ENCODE measurements at places on chromosomes 5 and 9.

GRCh38 chr5:125778791-125779190 is 644.4 kb upstream of the GRAMD2B start:
- no peak for DNase-seq

- DNase-seq = no peak
Observed at GRCh38 chr5:178336889-178337288, 104.3 kb upstream of the PHYKPL start.

DNA sequence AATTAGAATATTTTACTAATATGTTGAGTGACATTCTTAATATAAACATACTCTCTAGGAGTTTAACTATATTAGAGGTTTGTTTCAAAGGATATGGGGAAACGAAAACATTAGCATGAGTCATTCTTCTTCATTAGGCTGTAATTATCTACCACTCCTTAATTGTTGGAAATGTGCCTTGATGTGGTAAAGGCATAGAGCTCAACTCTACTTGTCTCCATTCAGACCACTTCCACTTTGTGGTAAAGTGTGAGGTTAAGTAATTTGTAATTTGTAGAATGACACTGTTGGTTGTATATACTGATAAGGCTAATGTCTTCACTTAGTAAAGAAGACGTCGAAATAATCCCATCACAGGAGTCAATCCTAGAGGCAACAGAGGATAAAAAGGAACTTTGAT is 58.1 kb downstream of the HAPLN1 start:
- DNase-seq = no peak

DNA sequence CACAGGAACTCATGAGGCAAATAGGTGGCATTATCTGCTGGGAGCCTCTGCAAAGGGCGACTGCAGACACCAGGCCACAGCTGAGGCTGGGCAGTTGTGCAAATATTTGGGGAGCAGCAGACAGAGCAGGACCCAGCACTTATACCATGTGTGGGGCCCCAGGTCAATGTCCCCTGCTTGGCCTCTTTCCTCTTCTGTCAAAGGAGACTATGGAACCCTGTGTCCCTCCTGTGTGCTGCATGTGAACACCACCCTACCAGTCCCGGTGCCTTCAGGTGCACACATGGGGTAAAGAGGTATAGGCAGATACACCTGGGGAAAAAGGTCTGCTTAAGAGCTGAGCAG is 50.8 kb downstream of the ROR2 start:
- no peak for DNase-seq

GRCh38 chr9:133117271-133118178 is 3.5 kb downstream of the RALGDS start:
- DNase-seq = peak; percentile 80

DNA sequence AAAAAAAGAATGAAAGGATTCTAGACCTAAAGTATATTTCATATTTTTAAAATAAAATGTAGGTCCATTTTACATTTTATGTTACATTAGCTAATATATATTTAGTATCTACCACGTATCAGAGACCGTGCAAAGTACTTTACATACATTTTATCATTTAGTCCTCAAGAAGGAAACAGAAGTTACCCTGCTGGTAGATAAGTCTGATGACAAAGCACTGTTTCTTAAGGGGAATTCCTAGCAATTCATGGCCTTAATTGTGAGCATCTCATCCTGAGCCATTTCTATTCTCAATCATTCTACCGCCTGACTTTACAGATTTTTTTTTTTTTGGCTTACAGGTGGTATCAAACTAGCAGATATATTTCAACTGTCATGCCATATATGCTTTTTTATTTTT is 367.7 kb downstream of the PRELID2 start:
- no peak for DNase-seq

DNA sequence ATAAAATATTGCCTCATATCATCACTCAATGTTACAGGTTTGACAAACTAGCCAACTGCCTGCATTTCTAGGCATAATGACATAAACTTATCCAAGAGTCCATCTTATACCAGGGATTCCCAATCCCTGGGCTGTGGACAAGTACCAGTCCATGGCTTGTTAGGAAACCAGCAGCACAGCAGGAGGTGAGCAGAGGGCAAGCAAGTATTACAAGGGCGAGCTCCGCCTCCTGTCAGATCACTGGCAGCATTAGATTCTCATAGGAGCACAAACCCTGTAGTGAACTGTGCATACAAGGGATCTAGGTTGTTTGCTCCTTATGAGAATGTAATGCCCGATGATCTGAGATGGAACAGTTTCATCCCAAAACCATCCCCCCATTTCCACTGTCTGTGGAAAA is 144.9 kb downstream of the PRKACG start:
- no peak for DNase-seq

DNA sequence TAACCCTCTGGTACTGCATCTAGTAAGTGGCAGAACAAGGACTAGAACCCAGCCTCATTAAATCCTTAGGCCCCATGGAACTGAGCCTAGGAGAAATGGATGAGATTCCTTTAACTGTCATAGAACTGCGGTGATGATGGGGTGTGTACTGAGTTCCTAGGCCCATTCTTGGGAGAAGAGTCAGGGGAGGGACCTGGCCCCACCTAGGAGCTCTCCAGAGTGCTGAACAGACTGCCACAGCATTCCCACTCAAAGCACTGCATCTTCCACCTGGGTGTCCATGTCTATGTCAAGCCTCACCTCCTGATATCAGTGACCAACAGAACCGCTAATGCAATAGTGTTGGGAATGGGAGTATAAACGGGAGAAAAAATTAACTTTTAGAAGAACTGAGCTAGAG is 36.6 kb downstream of the TTLL11 start:
- DNase-seq = no peak

DNA sequence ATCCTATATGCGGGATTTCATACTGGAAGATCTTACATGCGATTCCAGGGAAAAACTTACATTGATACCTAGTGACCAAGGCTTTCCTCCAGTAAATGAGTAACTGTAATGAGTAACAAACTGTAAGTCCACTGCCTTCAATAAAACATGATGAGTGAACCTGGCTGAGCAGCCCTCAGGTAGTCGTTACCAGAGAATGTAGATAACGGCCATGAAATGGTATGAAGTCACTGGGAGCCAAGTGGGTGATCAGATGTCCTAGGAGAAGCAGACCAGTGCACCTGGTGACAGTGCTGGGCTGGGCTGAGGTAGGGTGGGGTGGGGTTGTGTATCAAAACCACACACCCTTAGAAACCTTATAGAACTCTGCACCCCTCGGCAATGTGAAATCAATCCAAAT is 203.6 kb downstream of the ALDH1A1 start:
- no peak for DNase-seq

DNA sequence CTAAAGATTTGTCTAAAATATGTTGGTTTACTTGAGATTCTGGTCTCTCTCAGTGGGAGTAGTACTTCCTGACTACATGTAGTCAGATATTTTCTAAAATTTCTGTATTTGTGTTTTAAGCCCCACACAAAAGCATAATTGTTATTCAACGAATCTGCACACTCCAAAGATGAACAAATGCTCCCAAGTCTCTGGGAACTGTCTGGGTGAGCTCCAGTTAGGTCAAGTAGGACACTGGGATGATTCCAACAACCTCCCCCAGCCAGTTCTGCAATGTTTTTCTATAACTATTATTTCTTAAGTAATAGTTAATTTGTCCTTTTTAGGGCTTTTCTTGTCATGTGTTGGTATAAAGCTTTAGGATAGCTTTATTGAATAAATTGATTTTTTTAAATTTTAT is 174.6 kb downstream of the FAM174A start:
- no peak for DNase-seq

DNA sequence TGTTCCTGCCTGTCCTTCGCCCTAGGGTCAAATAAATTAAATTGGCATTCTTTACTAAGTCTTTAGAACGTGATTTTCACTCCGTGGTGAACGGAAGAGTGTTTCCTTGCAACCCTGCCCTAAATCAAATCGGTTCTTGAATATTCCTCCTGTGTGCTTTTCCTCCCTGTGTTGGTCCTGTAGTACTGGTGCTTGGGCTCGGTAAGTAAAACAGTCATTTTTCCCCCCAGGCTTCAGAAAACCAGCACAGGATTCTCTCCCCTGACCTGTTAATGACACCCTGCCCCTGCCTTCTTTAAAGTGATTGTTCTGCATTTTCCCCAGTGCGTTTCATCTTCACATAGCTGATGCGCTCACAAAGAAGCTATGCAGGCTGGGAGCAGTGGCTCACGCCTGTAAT is 96.0 kb downstream of the AK8 start:
- DNase-seq = no peak

DNA sequence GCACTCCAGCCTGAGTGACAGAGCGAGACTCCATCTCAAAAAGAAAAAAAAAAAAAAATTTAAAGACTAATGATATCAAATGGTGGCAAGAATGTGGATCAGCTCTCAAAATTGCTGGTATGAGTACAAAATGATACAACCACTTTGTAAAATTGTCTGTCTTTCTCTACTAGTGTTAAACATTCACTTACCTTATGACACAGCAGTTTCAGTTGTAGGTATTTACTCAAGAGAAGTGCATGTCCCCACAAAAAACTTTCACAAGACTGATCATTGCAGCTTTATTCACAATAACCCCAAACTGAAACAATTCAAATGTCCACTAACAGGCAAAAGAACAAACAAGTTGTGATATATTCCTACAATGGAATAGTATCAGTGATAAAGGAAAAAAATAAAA is 14.7 kb upstream of the CETN3 start:
- no peak for DNase-seq

All from substantia nigra (tissue), 51 donors.